ENCODE measurements at places on chromosomes 6 and 20.

- DNase-seq: peak; percentile 74
These were observed 5.6 kb upstream of the SYNE1 start for GRCh38 chr6:152642578-152643375.

GRCh38 chr20:17807651-17808050, 107.9 kb downstream of the BANF2 start:
- DNase-seq: no peak

- DNase-seq: no peak
These were observed 432.8 kb downstream of the CD83 start for GRCh38 chr6:14550410-14550809.

DNA sequence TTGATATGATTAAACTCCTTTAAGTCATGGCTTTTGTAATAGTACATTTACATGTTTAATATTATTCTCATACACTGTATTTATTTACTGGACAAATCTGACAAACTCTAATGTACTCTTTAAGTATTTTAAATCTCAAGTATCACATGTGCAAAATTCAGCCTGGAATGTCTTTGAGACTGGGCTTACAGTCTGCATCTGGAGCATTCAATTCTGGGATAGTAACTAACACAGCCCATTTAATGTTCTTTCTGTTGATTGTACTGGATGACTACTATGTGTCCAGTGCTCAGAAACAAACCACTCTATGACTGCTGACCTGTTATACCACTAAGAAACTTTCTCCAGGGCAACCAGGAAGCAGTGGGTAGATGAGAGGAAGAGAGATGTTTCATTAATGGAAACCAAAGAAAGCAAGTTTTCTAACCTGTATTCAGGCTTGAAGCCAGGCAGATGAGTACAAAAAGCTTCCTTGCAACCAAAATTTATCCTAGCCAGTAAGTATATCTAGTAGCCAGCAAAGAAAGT, 26.8 kb downstream of the FBXL4 start:
- DNase-seq: no peak

- peak; percentile 100 for DNase-seq
These were observed at the start of gene SF3B5 for GRCh38 chr6:144095134-144096002. Gene SF3B5, minus strand, starts transcription at chr6:144095573. Its CDS starts 76 bp downstream, at chr6:144095497.

GRCh38 chr20:22407237-22408193, 176.9 kb downstream of the FOXA2 start:
- no peak for DNase-seq

DNA sequence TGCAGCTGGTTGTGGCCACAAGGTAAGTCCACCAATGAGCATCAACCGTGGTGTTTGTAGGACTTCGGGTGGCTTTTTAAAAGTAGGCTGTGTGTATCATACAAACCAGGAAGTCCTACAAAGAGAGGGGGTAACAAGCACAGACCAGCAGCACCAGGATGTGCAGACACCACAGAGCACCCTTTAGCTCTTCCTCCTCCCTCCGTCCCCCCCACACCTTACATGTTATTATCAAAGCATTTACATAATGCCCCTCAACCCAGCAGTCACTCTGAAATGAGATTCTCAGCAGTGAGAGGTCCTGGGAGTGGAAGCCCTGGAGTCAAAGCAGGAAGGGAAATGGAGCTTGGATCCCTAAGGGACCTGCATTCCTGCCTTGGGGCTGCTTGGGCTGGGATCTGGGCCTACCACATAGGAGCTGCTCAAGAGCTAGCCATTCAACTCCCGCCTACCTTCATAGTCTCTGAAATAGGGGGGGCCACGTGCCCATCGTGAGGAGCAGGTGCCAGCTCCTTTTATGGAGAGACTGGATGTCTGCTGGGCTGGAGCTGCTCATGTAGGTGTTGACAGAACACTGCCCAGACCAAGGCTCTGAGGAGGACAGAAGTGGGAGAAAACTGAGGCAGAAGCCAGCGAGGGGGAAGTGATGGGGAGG, 90.6 kb downstream of the PSMB1 start:
- DNase-seq: no peak

DNA sequence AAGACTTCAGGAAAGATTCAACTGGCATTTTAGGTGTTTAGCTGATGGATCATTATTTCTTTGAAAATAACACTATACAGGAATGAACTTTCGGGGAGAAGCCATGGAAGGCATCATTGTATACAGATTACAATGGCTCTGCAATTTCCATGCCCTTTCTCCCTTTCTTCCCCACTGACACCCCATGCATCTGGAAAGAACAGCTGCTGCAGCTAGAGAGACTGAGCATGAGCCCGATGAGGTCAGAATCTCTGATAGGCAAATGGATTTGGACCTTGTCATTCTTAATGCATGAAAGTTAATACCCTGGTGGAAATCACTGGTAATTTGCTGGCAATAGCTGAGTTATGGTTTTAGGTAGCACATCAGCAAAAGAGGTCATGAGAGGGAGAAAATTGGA, 54.8 kb downstream of the BTBD3 start:
- peak; percentile 75 for DNase-seq

- DNase-seq: no peak
These were observed 983 bp upstream of the KCNQ5 start for GRCh38 chr6:72620871-72621290.

- DNase-seq: no peak
These were observed 17.7 kb downstream of the SLC17A5 start for GRCh38 chr6:73636048-73636447.

- DNase-seq: no peak
These were observed 4.0 kb upstream of the FAM110A start for GRCh38 chr20:829551-829950.

GRCh38 chr6:125678601-125679000, 70.8 kb upstream of the HEY2 start:
- peak; percentile 15 for DNase-seq

DNA sequence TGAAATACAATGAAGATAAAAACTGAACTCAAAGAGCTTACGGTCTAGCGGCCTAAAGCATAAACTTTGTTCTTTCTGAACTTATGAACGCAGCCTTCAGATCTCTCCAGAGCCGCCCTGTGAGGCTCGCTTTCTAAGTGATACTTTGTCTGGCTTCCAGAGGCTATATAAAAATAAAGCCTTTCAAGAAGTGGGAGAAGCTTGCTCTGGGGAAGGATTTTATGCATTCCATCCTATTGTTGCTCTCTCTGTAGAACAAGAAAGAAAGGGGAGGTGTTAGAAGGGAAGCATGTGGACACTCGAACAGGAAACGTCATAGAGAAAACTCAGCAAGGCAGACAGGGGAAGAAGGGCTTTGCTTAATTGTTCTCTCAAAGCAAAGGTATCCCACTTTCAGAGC, 77.0 kb downstream of the TBX18 start:
- no peak for DNase-seq

- DNase-seq: no peak
These were observed 40.0 kb downstream of the KATNA1 start for GRCh38 chr6:149608381-149608982.

GRCh38 chr20:63318391-63319163, 25.6 kb downstream of the COL20A1 start:
- DNase-seq: no peak

DNA sequence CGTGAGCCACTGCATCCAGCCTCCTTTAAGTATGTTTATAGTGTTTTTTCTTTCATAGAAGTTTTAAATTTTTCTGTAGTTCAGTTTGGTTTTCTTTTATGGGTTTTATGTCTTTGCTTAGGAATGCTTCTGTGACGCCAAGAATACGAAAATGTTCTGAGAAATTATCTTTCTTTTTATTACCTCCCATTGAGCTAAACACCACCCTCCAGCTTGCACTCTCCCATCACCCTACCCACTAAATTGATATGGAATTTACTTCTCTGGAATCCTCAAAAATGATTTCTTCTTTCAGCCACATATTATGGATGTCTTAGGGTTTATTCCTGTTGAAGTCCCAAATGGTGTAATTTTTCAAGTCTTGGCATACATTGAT, 38.1 kb downstream of the JARID2 start:
- no peak for DNase-seq

GRCh38 chr20:6185268-6185667, 62.4 kb upstream of the FERMT1 start:
- DNase-seq: no peak

DNA sequence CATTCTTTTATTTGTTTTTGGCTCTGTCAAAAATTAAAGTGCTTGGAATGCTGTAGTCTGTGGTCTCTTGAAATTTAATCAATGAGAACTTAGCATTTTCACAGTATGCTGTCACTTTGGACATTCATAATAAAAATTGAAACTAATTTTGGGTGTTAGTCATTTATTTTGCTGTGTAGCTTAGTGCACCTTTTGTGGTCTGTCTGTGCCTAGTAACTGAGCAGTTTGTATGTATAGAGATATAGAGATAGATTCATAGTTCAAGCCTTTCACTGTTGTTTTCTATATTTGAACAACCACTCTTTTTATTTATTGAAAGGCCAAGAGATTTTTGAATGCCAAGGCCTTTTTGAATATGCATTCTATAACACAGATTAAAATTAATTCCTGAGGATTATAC, 86.4 kb upstream of the TIAM2 start:
- DNase-seq: no peak

GRCh38 chr6:33740204-33740608, 6.5 kb downstream of the IP6K3 start:
- no peak for DNase-seq

DNA sequence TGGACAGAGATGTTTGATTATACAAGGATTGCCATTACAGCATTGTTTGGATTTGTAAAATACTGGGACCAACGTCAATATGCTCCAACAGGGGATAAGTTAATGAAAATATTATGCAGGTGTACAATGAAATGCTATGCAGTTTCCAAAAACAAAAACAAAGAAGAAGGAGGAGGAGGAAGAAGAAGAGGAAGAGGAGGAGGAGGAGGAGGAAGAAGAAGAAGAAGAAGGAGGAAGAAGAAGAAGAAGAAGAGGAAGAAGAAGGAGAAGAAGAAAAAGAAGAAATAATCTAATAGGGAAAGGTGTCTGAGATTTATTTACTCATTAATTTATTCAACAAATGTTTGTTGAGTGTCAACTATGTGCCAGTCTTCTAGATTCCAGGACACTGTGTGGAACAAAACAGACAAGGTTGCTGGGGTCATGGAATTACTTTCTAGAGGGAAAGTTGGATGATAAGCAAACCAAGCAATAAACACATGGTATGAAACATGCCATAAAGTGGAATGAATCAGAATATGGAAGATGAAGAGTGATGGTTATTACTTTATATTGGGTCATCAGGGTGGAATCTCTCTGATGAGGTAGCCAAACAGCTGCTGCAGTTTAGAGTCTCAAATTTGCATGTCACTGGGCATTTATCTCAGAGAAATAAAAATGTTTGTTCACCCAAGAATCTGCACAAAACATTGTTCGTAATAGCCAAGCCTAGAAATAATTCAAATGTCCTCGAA, 6.3 kb upstream of the TRIM27 start:
- no peak for DNase-seq

GRCh38 chr6:163786995-163787671, 372.6 kb downstream of the QKI start:
- no peak for DNase-seq

DNA sequence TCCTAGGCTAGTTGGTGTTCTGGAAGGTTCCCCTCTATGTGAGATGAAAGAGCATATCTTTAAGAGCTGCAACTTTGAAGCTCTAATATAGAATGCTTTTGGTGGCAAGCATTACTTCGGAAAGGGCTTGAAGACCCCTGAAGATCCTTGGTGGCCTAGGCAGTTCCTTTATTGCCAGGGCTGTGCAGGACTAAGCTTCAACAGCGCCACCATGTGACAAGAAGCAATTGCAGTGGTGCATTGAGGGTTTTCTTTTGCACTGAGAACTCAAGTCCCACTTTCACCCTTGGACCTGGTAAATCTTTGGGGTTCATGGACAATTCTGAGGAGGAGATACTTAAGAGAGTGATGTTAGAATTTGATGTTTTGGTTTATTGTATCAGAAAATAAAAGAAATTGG, 237.4 kb upstream of the GMDS start:
- DNase-seq: no peak

- no peak for DNase-seq
These were observed 228.6 kb downstream of the PREX1 start for GRCh38 chr20:48599106-48599747.

GRCh38 chr6:20830576-20830975, 296.3 kb downstream of the CDKAL1 start:
- DNase-seq: no peak

GRCh38 chr6:56959094-56959493, 4.2 kb downstream of the BEND6 start:
- no peak for DNase-seq

- DNase-seq: peak; percentile 46
These were observed 764 bp downstream of the ZNF292 start for GRCh38 chr6:87155842-87156815.

- DNase-seq: no peak
These were observed 295.2 kb downstream of the QKI start for GRCh38 chr6:163709693-163710092.

DNA sequence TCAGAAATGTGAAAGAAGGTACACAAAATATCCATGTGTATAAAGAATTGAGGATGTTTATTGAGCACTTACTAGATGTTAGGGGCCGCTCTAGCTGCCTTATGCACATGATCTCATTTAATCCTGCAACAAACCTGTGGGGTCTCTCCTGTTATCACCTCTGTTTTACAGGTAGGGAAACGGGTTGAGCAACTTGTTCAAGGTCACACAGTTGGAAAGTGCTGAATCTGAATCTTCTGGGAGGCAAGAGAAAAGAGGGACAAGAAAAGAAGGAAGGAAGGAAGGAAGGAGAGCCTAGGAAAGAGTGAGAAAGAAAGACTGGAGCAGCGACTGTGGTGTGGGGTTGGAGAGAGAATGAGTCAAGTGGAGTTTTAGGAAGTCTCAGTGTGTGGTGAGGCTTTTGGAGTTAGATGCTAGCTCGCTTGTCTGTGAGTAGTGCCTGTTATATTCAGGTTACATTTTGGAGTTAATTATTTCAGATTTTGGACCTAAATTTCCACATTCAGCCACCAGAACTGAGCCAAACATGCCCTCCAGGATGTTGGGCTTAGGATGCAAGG, 7.7 kb downstream of the CLPSL1 start:
- no peak for DNase-seq

- no peak for DNase-seq
These were observed 98.8 kb upstream of the CITED2 start for GRCh38 chr6:139473231-139473701.

- DNase-seq: no peak
These were observed 8.5 kb downstream of the MRPS18A start for GRCh38 chr6:43679057-43679456.

DNA sequence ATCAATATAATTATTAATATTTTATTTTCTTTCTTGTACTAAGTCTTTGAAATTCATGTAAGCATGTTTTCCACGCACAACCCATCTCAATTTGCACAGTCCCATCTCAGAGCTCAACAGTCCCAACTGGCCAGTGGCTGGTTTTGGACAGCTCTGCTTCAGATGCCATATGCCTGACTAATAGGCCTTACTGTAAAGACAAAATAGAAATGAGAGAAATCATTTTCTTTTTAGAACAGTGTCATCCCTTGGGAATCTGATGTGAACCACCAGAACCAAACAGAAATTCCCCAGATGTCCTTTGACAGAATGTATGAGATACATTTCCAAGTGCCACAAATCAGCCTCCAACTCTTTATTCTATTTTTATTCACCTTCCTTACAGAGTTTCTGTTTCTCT, 338.9 kb downstream of the ESR1 start:
- no peak for DNase-seq
